Iris pigment epithelial cell (primary cell): ENCODE measurements at places on chromosomes 12 and 14.

GRCh38 chr12:102962532-102962931, 5.1 kb downstream of the ASCL1 start:
- DNase-seq: no peak

GRCh38 chr14:38391334-38391733, 135.4 kb upstream of the CLEC14A start:
- peak; percentile 77 for DNase-seq

- DNase-seq: no peak
Observed at GRCh38 chr12:6178981-6179761, 21.0 kb upstream of the CD9 start.

GRCh38 chr12:111024205-111024801, 103.9 kb upstream of the MYL2 start:
- DNase-seq: peak; percentile 35

- no peak for DNase-seq
Observed at GRCh38 chr14:92637864-92638263, 110.6 kb downstream of the LGMN start.

DNA sequence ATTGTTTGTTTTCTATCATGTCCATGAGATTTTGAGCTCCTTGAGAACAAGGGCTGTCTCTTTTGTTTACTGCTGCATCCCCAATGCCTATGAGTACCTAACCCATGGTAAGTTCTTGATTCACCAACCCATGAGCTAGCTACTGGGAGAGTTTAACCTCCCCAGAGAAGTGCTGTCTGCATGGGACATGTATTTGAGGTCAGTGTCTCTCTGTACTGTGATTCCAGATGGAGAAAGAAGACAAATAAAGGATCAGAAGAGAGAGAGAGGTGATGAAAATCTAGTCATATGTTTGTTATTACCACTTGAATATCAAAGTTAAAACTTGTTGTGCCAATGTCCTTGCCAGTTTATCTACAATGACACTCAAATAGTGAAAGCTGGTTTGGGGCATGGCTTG, 421.8 kb downstream of the BCAT1 start:
- no peak for DNase-seq

- peak; percentile 17 for DNase-seq
Observed at GRCh38 chr12:51533799-51534198, 57.2 kb upstream of the SCN8A start.

DNA sequence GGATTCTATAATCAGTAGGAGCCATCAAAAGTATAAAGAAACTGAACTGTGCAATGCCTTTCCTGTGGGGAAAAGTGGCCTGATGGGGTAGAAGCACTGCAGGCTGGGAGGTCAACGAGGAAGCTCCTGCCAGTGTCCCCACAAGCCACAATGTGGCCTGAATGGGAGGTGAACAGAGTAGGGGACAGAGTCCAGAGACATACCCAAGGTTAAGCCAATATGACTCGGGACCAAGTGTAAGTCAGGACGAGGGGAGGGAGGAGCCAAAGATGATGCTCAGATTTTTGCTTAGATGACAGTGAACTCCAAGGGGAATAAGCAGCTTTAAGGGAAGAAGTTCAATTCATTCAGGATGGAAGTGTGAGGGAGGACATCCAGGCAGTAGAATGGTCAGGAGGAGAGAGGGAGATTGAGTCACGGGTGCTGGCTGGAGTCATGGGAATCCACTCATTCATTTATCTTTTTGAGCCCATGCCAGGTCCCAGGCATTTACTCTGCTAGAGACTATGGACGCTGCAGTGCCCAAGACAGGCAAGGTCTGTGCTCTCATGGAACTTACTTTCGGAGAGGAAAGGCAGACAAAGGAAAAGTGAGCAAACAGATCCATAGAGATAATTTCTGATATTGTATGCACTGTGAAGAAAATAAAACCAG, 29.1 kb downstream of the DPF3 start:
- DNase-seq: peak; percentile 22

DNA sequence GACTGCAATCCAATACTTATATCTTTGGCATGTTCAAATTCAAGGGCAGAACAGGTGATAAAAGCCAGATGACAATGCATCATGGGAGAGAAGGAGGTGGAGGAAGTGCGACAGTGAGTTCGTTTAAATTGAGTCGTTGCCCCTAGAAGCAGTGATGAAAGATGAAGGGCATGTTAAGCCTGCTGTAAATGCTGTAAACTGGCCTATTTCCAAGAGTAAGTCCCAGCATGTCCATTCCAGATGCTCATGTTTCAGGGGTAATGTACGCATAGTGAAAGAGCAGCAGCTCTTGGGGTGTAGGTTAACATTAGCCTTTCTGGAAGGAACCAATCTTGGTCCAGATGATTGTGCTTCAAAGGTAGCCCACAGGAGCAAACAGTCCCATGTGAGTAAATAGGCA, 97.1 kb downstream of the C2CD5 start:
- peak; percentile 39 for DNase-seq

DNA sequence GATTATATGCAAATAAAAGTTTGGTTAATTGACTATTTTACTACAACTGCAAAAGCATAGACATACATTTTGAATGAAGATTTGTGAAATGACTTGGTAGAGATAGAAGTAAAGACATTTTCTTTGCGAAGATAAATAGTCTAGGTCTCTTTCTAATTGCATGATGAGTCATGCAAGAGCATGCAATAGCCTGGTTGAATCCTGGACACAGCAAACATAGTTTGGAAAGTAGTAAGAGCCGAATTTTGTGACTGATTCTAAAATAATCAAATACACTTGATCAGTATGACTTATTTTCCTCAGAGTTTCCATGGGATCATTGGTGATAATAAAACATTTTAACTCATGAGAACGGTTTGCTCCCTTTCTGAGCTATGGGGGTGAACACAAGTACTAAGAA, 27.7 kb upstream of the CAND1 start:
- DNase-seq: peak; percentile 8

GRCh38 chr12:63149909-63150712, 890 bp downstream of the AVPR1A start:
- DNase-seq: no peak

DNA sequence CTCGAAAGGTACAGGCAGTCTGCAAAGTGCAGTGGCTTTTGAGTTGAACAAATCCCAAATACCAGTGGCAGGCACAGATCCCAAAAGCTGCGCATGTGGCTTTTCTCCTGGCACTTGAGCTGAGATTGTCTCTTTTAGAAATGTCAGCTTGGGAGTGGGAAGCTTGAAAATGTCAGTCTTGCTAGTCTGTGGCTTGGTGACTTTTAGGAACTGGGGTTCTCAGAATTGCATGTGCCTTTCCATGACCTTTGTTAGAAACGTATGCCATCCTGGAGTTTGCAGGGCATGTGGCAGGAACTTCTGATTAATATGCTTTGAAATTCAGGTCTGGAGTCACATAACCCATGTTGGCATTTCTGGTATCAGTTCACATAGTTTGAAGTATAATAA, 182.1 kb downstream of the CHST11 start:
- no peak for DNase-seq

GRCh38 chr14:24430682-24431568, 1.2 kb downstream of the KHNYN start:
- DNase-seq: peak; percentile 60

GRCh38 chr14:66174453-66174891, 311.7 kb upstream of the CCDC196 start:
- no peak for DNase-seq

- no peak for DNase-seq
Observed at GRCh38 chr12:64036414-64036813, 185.7 kb downstream of the KICS2 start.

- DNase-seq: peak; percentile 81
Observed at GRCh38 chr14:63677891-63678379, 36.3 kb upstream of the WDR89 start.

GRCh38 chr14:103128631-103129300, 5.5 kb downstream of the TNFAIP2 start:
- DNase-seq: no peak

GRCh38 chr12:81350309-81350708, 272.4 kb downstream of the ACSS3 start:
- DNase-seq: no peak

GRCh38 chr12:39127401-39127800, 222.0 kb upstream of the CPNE8 start:
- DNase-seq: peak; percentile 35

- DNase-seq: peak; percentile 84
Observed at GRCh38 chr12:32455607-32456071, 56.3 kb downstream of the FGD4 start.

DNA sequence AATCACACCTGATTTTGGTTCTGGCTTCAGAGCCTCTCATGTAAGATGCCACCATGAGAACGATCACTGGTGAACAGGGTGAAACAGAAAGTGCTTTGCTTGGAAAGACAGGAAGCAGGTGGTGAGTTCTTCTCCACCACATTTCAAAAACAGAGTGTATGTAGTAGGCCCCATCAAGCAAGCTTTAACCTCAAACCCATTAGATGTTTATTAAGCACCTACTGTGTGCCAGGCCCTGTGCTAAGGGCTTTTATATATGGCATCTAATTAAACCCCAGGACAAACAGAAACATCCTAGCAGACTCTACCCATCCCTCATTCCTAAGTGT, 47.8 kb upstream of the MED13L start:
- no peak for DNase-seq

- no peak for DNase-seq
Observed at GRCh38 chr12:48967991-48968390, 3.5 kb downstream of the WNT10B start.

DNA sequence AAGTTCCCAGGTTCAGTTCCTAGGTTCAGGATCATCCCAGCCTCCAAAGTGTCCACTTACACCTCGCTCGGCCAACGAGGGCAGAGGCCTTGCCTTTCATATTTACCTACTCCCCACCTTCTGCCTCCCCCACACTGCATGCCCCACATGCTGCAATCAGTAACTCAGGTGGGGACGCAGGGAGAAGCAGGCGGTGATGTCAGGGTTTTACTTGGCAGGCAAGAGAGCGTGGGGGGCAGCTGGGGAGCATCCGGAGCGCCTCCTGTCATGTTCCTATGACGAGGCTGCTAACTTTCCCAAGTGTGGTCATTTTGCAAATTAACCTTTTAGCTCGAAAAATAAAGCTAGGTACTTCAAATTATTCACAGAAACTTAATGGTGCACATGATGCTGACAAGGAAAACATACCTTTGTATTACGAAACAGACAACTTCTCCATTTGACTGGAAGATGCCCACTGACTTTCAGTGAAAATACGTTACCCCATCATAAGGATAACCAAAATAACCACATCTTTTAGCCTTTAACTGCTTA, 53.8 kb downstream of the SETD3 start:
- DNase-seq: no peak

DNA sequence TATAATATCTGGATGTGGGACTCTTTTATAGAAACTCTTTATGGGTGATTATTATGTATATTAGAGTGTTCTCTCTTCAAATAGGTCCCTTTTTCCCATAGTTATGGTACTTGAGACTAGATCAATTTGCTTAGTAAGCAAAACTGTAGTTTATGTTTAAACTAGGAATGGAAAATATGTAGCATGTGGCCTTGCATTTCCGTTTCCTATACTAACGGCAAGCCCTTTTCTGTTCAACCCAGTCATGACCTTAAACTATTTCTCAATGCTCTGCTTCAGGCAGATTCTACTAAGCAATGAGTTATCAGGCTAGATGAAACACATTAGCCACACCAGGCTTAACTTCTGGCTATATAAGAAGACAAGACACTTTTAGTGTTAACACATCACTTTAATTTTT, 84.6 kb downstream of the OTOGL start:
- peak; percentile 92 for DNase-seq

DNA sequence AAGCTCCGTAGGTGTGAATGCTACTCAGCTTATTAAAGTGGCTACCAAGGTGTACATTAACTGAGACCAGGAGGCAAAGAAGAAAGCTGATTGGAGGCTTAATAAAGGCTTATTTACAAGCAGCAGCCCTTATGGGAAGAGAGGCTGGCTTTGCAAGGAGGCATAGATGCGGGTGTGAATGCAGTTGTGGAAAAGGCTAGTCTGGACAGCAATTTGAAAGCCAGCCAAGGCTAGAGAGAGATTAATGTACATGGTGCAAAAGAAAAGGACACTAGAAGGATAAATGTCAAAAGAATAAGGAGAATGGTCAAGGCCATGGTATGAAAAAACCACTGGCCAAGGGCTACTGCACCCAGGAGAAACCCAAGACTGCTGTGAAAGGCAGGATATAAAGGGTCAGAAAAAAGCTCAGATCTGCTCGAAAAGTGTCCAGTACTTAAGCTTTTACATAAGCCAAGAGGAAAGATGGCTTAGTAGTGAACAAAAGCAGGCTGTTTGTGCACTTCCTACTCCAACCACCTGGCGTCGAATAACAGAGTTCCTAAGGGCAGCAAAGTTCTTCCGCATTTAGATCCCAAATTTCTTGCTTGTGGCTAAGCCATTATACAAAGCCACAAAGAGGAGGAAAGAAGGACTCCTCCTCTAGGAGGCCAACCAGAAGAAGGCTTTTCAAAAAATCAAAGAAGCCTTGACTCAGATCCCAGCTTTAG, 24.0 kb downstream of the KLRK1 start:
- DNase-seq: peak; percentile 12

DNA sequence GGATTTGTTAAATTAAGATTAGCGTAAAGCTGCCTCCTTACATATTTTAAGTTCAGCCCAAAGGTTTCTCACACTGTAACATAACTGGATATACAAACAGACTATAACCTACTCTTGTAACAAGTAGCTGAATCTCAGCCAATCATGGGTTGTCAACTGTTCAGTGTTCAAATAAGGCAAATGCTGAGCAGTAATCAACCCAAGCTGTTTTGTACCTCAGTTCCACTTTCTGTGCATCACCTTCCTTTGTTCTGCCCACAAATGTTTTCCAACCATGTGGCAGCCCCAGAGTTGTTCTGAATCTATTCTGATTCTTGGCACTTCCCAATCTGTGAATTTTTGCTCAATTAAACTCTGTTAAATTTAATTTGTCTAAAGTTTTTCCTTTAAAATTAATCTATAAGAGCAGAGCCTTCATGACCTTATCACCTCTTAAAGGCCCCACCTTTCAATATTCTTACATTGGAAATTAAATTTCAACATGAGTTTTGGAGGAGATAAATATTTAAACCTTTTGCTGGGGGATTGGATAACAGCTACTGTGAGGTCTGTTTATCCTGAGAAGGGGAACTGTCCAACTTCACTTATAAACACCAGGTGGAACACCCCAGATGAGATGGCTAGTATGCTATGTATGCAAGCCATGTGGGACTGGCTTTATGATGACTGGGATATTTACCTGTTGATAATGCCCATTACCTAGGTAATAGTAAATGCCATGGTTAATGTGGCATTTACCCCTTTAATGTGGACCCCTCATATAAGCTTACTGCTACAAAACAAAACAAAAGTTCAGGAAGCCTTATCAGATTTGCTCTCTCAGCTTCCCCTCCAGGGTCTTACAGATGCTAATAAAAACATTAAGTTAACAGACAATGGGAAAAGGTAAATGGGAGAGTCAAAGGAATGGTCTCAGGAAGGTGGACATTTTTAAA, 42.2 kb upstream of the ARID2 start:
- DNase-seq: no peak

GRCh38 chr14:68140806-68141205, 321.2 kb downstream of the RAD51B start:
- no peak for DNase-seq
